Left ventricle myocardium inferior (tissue), 1 donor: ENCODE measurements at places on chromosomes 7 and 10. TPM values are rescaled to one million over a fixed set of nuclear protein-coding genes. Genes with fewer than 3 reads are reported as not detected.

LLCFC1 gene
- total RNA-seq = not detected

DNA sequence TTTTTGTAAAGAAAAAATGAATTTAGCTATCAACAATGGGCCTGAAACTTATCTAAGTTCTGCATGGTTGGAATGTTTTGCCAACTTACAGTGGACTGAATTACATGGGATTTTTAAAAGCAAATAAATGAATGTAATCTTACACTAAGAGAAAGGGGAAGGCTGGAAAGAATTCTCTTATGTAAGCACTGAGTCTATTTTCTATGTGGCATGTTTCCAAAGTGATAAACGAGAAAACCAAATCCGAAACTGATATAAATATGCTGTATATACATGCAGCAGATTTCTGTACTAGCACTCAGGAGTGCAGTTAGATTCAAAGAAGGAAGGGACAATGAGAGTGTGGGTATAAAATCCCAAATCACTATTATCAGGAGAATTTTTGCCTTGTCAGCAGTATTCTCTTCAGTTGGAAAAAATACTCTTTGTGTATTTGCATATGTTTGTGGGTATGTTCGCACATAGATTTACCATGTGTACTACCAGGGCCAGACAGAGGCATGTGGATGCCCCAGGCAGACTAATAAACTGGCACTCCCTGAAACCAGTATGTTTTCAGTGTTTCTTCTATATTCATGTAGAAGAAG lies 334.3 kb upstream of the SEMA3D start:
- no peak for DNase-seq

DNA sequence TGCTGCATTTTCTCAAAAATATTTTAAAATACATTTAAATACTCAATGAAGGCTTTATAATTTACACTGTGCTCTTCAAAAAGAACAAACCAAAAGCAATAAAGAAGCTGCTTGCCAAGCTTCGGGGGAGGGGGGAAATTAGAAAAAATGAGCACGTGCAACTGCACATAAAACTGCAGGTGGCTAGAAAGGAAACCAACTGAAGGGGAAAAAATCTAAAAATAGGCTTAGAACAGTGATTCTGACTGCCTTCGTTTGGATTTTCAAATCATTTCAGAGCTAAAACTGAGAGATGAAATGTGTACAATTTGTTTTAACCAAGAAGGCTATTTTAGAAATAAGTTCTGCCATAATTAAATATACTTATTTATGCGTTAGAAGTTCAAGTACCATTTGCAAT lies 61.4 kb downstream of the ABI1 start:
- DNase-seq = no peak

ERVW-1 gene
- not detected for total RNA-seq

TEX47 gene
- not detected for total RNA-seq
